ENCODE measurements at places on chromosomes 12 and 14. TPM values are rescaled to one million over a fixed set of nuclear protein-coding genes. Genes with fewer than 3 reads are reported as not detected.

- no peaks in the 10 kb centered on the region for H3K4me1 ChIP-seq
- no peaks in the 10 kb centered on the region for H3K36me3 ChIP-seq
- no peak overlapping the region for H3K27ac ChIP-seq
- no peak for DNase-seq
These were observed 241.2 kb upstream of the FKBP4 start for GRCh38 chr12:2553388-2554126.

- H3K36me3 ChIP-seq: peaks cover 32% of the 10 kb centered on the region
- H3K27me3 ChIP-seq: no peaks in the 10 kb centered on the region
- H3K4me3 ChIP-seq: no peak overlapping the region
These were observed 3.9 kb downstream of the MPHOSPH9 start for GRCh38 chr12:123229051-123229450.

GRCh38 chr12:88993651-88994050 lies 358.6 kb downstream of the DUSP6 start:
- H3K4me3 ChIP-seq: no peak overlapping the region
- H3K27me3 ChIP-seq: no peaks in the 10 kb centered on the region
- peak; percentile 76 for DNase-seq
- H3K36me3 ChIP-seq: no peaks in the 10 kb centered on the region

DNA sequence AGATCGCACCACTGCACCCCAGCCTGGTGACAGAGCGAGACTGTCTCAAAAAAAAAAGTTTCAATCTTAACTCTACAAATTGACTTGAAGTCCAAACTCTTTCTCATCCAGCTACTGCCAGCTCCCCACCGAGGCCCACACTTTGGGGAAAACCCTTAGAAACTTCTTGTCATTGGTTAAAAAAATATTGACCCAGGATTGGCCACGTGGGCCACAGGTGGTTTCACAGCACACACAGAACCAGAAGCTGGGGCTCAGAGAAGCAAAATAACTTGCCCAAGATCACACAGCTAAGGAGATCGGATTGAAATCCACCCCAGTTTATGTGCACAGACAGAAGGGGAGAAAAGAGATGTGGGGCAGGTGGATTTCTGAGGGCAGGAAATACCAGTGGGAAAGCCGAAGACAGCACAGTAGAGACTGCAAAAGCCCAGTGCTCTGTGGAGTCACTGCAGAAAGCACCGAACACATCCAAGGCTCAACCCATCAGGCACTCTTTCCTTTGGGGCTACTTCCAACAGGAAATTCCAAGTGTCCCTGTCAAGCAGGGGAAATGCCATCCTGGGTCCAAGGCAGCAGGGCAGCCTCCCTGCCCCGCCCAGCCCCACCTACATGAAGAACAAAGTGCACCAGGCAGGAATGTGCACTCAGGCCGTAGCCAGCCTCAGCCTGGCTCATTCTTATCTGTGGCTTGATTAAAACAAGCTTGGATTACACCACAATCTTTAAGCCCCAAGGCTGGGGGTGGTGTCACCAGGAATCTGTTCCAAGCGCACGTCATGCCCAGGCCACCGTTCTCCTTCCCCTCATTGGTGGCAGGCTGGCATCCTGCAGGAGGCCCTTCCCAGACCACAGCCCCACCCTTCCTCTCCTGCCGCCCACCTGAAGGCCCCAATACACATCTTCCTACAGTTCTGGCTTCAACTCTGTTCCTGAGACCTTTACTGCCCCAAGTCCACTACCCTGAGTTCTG lies 72.5 kb downstream of the ITPK1 start:
- no peak overlapping the region for H3K27ac ChIP-seq
- no peak for DNase-seq
- H3K4me3 ChIP-seq: no peak overlapping the region
- no peaks in the 10 kb centered on the region for H3K4me1 ChIP-seq
- no peaks in the 10 kb centered on the region for H3K36me3 ChIP-seq

DNA sequence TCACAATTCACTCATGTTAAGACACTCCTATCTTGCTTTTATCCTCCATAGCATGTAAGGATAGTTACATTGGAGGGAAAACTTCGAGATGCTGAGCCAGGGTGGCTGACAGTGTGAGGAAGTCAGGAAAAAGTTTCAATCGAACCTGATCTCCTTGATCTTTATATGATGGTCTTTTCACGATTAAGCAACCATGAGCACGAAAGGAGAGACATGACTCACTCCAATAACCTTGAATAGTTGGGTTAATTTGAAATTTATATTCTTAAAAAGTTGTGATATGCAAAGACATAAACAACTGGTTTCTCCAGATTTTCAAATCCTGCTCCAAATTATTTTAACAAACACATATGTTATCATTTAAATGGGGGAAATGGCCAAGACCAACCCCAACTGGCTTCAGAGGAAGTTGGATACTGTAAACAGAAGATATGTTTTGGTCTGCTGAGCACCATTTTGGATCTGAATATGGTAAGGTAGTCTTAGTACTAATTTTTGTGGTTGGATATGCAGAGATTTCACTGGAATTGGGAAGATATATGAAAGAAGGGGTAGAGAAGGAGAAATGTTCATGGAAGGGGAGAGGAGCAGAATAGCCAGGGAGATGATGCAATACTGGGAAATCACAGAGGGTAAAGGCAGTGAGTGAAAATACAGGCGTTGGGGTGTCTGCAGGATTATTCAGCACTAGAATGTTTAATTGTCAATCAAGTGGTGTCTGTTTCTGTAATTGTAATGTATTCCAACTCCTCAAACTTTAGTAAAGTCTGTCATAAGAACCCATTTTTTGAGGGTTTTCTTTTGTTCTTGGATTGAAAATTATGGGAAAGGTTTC lies 185.2 kb upstream of the SLC38A2 start:
- H3K4me3 ChIP-seq: no peak overlapping the region
- DNase-seq: no peak
- H3K36me3 ChIP-seq: no peaks in the 10 kb centered on the region
- no peak overlapping the region for H3K27ac ChIP-seq
- H3K27me3 ChIP-seq: no peaks in the 10 kb centered on the region
- no peaks in the 10 kb centered on the region for H3K4me1 ChIP-seq

GRCh38 chr14:104085032-104085888 lies at the start of gene ASPG:
Gene ASPG, plus strand, starts transcription at chr14:104085700. Its CDS starts 71 bp downstream, at chr14:104085771.
- H3K4me3 ChIP-seq: no peak within 1 kb of the TSS
- DNase-seq: no peak
- H3K27ac ChIP-seq: no peak within 1 kb of the TSS
- H3K4me1 ChIP-seq: no peaks in the 10 kb centered on the region
- no peaks in the 10 kb centered on the region for H3K27me3 ChIP-seq

The ALG10B gene
- total RNA-seq: 15.8 TPM

The PRB2 gene
- not detected for total RNA-seq

GRCh38 chr12:2922329-2922728 lies 31.6 kb downstream of the TULP3 start:
- no peak for DNase-seq
- peaks cover 4% of the 10 kb centered on the region for H3K36me3 ChIP-seq
- H3K4me3 ChIP-seq: no peak overlapping the region

- no peak for DNase-seq
- H3K27me3 ChIP-seq: no peaks in the 10 kb centered on the region
- H3K36me3 ChIP-seq: no peaks in the 10 kb centered on the region
- H3K4me3 ChIP-seq: no peak overlapping the region
These were observed 19.5 kb downstream of the PTGDR start for GRCh38 chr14:52286661-52287649.

Data from Karpas-422 (cell line).